ENCODE measurements at places on chromosomes 13 and 19.

DNA sequence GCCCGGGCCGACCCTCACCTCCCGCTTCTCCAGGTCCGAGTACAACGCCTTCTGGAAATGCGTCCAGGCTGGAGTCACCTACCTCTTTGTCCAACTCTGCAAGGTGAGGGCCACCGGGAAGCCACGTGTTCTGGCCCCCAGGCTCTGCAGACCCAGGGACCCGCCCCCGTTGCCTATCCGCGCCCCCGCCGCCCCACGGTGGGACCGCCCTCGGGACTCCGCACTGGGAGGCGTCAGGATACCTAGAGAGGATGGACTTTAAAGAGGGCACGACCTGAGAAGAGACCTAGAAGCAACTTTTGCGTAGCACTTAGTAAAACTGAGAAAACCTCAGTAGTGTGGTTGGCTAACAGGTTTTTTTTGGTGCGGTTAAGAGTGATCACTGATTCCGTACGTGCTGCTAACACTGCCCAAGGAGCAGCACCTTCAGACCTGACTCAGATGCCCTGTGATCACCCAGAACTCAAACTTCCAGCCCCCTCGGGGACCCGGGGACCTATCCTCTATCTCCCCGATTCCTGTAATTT, 492 bp downstream of the TMEM147 start:
- DNase-seq: peak; percentile 64

GRCh38 chr19:33719366-33720154, 77.1 kb upstream of the KCTD15 start:
- no peak for DNase-seq

DNA sequence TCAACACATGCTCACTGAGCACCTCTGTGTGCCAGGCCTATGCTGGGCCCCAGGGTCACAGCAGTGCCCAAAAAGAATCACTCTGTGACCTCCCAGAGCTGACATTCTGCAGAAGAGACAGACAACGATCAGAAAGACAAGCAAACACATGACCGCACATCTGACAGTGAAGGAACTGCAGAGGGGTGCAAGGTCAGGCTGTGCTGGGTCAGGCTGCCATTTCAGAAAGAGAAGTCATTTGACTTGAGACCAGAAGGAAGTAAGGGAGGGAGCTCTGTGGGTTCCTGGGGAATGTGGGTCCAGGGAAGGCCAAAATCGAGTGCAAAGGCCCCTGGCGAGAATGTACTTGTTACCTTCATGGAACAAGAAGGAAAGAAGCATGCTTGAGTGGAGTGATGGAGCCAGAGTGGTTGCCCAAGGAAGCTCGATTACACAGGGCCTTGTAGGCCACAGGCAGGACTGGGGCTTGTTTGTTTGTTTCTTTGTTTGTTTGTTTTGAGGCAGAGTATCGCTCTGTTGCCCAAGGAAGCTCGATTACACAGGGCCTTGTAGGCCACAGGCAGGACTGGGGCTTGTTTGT, 11.4 kb upstream of the CD22 start:
- no peak for DNase-seq

DNA sequence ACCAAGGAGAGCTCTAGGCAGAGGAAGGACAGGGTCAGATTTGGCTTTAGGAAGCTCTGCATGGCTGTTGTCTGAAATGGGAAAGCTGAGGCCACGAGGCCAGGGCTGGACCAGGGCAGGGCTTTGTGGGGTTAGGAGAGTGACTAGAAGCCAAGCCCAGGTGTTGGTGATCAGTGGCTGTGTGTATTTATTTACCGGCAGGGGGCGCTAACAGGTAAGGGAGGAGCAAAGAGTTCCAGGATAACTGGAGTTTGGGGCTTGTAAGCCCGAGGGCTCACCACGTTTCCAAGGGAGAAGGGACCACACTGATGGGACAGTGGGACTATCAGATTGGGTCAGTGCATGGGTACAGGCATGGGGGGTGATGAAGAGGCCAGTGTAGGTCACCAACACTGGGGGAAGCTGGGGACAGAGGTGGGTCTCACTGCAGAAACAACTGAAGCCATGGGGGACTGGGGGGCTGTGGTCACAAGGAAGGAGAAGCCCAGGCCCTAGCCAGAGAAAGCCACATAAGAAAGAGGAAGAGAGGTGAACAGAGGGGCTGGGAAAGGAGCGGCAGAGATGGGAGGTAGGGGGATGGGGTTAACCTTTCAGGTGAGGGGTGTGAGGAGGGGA, 3.9 kb downstream of the TMEM147 start:
- peak; percentile 57 for DNase-seq

DNA sequence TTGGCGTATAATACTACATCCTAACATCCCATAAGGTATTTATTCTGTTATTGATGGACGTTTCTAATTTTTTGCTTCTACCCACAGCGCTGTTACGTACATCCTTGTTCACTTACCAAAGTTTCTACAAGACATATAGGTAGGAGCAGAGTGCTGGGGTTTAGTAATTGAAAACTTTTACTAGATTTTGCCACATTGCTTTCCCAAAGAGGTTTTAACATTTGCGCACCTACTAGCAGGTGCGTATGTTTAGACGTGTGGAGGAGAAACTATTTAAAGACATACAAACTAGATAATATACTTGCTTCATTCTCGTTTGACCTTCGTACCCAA, 559 bp upstream of the RPL21 start:
- DNase-seq: no peak

DNA sequence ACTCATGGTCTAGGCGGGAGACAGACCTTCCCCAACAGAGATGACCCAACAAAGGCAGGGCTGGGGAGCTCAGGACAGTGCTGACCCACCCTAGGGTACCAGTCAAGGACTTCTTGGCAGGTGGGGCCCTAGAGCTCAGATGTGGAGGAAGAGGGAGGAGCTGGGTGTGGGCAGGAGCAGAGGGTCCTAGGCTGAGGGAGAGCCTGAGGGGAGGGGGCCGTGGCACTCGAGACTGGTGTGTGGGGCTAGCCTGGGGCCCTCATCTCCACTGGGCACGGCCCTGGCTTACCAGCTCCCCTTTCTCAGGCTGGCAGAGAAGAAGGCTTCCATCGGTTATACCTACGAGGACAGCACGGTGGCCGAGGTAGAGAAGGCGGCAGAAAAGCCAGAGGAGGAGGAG, 18.6 kb downstream of the CLASRP start:
- no peak for DNase-seq

DNA sequence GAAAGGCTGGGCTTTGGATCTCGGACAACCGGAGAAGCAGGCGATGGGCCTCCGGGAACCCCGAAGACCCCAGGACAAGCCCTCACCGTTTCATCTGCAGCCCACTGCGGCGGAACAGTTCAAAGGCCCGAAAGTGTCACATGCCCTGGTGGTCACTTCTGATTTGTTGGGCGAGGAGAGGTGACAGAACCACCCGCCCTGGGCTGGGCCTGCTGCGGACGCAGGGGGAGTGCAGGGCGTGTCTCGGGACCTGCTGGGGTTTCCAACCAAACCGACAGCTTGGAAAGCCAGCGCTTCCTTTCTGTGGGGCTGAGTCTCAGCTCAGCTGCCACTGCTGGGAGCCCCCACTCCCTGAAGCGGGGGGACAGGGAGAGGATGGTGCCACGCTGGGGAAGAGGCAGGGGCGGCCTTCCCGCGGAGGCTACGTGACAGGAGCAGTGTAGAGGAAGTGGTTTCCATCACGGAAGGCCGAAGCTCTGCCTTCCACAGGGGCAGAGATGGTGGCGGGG, 22.8 kb upstream of the ZBTB7A start:
- DNase-seq: peak; percentile 37

DNA sequence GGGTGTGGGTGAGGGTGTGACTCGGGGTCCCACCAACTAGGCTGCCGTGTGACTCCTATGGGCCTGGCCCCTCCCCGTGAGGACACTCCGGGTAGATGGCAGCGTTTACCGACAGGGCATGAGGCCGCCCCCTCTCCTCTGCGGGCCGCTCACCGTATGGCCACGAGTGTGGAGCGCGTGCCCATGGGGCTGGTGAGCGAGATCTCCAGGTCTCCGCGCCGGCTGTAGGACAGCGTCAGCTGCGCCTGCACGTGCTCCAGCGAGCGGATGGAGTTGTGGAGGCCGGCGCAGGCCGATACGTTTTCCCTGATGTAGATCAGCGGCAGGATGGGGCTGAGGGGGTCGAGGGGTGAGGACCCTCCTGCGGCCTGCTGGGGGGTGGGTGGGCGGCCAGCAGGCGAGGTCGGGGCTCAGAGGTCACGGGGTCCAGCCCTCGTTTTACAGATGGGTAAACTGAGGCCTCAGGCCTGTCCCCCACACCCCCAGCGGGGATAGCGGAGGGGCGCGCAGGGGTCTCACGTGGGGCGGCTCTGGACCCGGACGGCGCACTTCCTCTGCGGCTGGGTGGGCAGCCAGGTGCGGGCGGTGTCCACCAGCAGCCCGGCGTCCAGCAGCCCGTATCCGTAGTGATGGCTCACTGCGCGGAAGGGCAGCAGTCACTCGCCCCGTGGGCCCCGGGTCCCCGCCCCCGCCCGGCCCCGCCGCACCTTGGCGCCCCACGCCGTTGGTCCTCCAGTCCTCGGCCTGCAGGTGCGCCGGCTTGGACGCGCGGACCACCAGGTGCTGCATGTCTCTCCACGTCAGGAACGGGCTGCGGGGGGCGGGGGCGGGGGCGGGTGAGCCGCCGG, 4.3 kb upstream of the C19orf25 start:
- DNase-seq: no peak

- no peak for DNase-seq
Measured at GRCh38 chr13:36294096-36294495, 3.5 kb downstream of the CCDC169 start.

- no peak for DNase-seq
Measured at GRCh38 chr13:49044008-49044407, 68.3 kb downstream of the FNDC3A start.

GRCh38 chr13:30697996-30698401, 37.3 kb upstream of the ALOX5AP start:
- DNase-seq: no peak

- DNase-seq: no peak
Measured at GRCh38 chr13:35785576-35786303, 309.3 kb upstream of the MAB21L1 start.

DNA sequence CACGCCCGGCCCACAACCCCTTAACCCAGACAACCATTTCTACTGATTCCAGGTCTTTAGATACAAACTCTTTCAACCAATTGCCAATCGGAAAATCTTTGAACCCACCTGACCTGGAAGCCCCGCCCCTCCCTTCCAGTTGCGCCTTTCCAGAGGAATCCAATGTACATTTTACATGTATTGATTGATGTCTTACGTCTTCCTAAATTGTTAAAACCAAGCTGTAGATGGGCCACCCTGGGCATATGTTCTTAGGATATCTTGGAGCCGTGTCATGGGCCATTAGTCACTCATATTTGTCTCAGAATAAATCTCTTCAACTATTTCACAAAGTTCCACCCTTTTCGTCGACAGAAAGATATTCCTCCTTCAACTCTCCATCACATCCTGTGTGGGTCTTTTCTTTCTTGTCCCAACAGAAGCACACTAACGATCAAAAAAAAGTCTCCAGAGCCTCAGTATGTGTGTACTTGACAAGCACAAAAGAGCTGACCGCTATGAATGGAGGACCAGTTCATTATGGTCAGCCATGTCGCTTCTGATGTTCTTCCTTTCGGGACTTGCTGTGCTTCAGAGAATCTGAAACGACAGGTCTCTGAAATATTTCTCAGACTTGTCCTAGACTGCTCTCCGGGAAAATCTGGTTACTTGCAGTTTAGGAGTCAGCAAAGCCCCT, 601 bp upstream of the ZNF749 start:
- DNase-seq: no peak

GRCh38 chr19:17026706-17027534, at the start of gene CPAMD8:
Gene CPAMD8, minus strand, starts transcription at chr19:17026810. Its CDS starts 168 bp downstream, at chr19:17026642.
- no peak for DNase-seq

GRCh38 chr13:39312596-39312995, 274.3 kb downstream of the NHLRC3 start:
- no peak for DNase-seq

DNA sequence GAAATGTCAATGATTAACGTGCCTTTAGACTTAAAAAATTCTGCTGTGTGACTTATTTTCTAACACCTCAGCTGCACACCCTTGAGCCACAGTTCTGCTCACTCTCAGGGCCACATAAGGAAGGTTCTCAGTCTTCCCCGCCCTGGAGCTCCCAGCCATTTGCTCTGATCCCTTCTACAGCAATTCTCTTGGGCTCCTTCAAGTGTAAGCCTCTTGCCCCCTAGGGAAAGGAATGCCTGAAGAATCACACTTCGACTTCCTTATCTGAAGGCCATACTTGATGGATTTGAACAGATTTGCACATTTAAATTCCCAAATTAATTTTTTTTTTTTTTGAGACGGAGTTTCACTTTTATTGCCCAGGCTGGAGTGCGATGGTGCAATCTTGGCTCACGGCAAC, 44.2 kb downstream of the RASA3 start:
- no peak for DNase-seq

- DNase-seq: no peak
Measured at GRCh38 chr19:31553112-31553845, 204.0 kb upstream of the TSHZ3 start.

- DNase-seq: no peak
Measured at GRCh38 chr13:43694146-43694664, 92.6 kb downstream of the ENOX1 start.

GRCh38 chr19:41194157-41194552, 1.1 kb downstream of the CYP2S1 start:
- DNase-seq: no peak

GRCh38 chr13:20151016-20151415, 9.8 kb downstream of the GJA3 start:
- DNase-seq: no peak

- DNase-seq: no peak
Measured at GRCh38 chr19:51398096-51398704, 7.8 kb upstream of the C19orf84 start.

- no peak for DNase-seq
Measured at GRCh38 chr13:60210510-60211330, 47.0 kb upstream of the DIAPH3 start.

DNA sequence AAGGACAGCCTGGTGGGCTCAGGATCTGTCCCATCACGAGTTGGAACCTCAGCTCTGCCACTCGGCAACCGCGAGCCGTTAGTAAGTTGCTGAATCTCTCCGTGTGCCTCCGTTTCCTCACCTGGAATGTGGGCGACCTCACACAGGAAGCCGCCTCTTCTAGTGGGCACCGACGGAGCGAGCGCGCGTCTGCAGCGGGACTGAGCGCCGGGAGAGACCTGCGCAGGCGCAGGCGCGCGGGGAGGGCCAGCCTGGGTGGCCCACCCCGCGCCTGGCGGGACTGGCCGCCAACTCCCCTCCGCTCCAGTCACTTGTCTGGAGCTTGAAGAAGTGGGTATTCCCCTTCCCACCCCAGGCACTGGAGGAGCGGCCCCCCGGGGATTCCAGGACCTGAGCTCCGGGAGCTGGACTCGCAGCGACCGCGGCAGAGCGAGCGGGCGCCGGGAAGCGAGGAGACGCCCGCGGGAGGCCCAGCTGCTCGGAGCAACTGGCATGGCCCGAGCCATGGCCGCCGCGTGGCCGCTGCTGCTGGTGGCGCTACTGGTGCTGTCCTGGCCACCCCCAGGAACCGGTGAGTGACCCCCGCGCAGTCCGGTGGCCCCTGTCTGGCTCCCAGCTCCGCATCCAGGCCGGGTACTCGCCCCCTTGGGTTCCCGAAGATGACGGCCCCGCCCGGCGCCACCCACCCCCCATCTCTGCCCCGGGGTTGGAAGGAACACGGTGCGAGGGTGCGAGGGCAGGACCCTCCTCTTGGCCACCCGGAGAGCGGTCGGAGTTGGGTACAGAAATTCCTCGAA, at the start of gene PVR:
Gene PVR (plus strand): TSS at position 306 of the 797 bp plus-strand sequence. CDS start 187 bp downstream, at position 493.
- no peak for DNase-seq

GRCh38 chr19:28445826-28446225, 767.1 kb downstream of the UQCRFS1 start:
- no peak for DNase-seq
